ENCODE measurements at places on chromosomes 2 and 18.

DNA sequence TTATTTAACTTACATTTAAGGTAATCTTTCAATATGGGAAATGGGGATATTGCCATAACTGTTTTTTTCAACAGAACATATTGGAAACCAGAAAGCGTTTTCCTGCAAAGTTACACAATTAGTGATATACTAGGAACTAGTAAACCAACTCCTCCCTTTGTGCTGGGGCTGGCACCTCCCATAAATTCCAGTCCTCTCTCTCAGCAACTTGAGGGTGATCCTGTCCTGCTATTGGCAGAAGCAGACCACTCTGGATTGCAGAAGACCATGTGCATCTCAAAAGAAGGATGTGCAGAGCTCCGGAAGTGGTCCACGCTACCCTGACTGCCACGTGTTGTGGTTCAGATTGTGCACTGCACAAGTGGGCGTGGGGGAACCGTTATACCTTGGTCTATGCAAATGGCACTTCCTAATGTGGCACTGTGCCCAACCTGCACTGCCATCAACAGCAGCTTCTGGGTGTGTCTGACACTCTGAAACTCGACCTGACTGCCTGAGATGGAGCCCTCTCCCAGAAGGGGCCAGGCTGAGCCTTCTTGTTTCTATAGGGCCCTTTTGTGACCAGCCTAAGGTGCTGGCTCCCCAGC lies 219.2 kb downstream of the ZNF516 start:
- DNase-seq = no peak

GRCh38 chr2:200089756-200090109 lies 134.4 kb downstream of the MAIP1 start:
- no peak for DNase-seq

DNA sequence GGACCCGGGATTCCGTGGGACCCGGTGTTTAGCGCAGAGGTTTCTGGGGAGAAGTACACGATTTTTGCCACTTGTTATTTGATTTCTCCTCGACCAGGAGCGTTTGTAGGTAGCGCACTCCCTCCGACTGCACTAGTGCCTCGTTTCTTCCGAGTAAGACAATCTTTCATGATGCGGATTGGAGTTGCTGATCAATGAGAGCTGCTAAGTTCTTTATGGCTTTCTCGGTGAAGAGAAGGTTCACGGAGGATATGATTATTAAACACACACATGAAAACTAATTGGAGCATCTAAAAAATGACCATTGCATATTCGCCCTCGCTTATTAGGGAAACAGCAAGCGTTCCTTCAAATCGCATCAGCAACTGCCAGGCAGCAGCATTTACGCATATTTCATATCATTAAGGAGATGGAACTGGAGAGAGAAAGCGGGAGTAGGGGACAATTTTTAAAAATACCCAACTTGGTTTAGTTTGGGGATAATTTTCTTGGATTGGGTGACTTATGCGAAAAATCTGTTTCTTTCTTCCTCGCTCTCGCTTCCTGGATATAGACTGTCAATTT lies 616 bp downstream of the EML6 start:
- no peak for DNase-seq

- DNase-seq = no peak
These were observed 23.0 kb downstream of the CDC42EP3 start for GRCh38 chr2:37648331-37649011.

DNA sequence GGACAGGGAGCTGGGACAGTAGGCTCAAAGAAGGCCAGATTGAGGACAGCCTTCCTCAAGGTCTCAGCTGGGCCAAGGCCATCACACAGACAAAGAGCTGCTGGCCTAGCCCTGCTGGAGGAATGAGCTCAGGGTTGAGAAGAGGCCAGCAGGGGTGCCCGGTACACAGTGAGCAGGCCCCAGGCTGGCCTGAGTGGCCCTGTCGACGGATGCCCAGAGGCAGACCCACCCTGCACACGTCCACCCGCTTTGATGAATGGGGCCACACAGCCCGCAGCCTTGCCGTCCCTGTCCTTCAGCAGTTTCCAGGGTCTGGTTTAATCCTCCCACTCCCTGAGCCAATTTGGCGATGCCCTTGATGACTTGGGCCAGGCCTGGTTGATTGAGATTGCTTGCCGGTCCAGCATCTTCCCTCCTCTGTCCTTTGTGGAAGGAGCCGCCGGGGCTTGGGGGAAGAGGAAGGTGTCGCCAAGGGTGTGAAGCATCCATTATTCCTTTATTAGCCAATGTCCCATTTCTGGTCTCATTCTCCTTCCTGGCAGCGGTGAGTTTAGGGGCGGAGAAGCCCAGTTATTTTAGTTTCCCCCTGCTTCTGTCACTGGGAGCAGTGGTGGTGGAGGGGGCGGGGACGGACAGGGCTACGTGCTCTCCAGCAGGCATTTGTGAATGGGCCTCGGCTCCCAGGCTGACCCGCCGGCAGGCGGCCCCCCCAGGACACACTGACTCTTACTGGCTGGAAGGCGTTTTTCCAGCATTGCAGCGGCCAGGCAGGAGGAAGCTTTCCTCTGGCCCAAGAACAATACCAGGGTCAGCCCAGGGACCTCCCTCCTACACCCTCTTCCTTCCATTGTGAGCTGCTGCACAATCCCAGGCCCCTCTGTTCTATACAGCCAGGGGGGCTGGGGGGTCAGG lies 141.8 kb downstream of the CTIF start:
- DNase-seq = no peak

DNA sequence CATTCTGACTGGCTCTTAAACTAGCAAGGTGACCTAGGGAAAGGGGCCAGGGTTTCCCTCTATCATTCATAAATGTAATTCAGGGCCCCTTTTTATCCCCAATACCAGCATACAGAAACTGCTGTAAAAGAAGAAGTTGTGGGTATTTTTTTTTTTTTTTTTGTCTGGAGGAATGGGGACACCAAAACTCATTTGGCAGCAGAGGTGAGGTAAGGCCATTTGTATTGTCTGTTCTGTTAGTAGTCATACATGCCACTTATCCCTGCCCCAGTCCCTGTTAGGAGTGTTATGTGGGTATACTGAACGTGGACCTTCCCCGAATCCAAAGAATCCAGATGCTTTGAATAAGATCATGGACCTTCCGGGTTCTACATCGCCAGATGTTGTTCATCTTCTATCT lies 1.7 kb downstream of the SEPTIN2 start:
- DNase-seq = peak; percentile 49

Data from inflammatory macrophage treated with lipopolysaccharide for 1 hour (primary cell).